ENCODE measurements at places on chromosomes 4 and X.

- DNase-seq, result no peak
Observed at GRCh38 chr4:122243785-122244184, 91.7 kb downstream of the BLTP1 start.

DNA sequence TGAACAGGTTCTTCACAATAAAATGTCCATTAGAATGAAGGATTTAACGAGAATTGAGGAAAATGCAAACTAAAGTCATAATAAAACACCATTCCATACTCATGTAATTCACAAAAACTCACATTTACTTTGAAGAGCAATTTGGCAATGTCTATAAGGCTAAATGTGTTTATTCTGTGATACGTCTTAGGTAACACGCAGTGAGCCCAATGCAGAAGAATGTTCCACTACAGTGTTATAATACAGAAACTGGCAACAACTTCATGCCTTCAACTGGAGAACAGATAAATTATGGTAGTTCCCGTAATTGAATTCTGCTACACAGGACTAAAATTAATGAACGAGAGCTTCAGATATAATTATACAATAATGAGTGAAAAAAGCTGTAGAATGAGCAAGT lies 17.4 kb downstream of the ADH5 start:
- DNase-seq, result no peak

DNA sequence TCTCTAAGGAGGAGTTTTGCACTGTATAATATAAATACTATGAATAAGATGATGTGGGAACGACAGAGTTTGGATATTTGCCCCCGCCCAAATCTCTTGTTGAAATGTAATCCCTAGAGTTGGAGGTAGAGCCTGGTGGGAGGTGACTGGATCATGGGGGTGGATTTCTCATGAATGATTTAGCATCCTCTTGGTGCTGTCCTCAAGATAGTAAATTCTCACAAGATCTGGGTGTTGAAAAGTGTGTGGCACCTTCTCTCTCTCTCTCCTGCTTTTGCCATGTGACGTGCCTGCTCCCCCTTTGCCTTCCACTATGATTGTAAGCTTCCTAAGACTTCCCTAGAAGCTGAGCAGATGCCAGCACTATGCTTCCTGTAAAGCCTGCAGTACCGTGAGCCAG lies 241.6 kb upstream of the ETNPPL start:
- no peak for DNase-seq

GRCh38 chr4:184849185-184849584 lies 23.4 kb upstream of the ACSL1 start:
- no peak for DNase-seq

- no peak for DNase-seq
Observed at GRCh38 chrX:134541906-134542305, 81.9 kb downstream of the HPRT1 start.

- DNase-seq, result no peak
Observed at GRCh38 chr4:144591401-144591800, 54.6 kb upstream of the HHIP start.

- no peak for DNase-seq
Observed at GRCh38 chr4:3851881-3852280, 85.7 kb downstream of the ADRA2C start.

- DNase-seq, result no peak
Observed at GRCh38 chr4:53183754-53184153, 182.1 kb downstream of the SCFD2 start.

DNA sequence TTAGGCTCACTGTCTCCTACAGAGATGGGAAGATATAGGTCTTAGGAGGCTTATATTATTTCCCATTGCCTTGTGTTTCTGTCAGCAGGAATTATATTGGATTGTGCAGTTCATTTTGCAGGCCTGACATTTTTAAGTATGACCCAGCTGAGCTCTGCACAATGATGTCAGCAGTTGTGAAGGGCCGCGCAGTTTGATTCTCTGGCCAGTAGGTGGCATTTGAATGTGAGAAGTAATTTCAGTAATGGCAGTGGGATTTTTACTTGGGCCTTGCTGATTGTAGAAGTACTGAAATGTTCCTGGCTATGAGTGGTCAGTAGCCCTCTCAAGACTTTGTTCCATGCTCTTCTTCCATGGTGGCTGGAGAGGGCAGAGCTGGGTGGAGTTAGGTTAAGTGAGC lies 247.2 kb upstream of the MTMR8 start:
- peak; percentile 7 for DNase-seq

DNA sequence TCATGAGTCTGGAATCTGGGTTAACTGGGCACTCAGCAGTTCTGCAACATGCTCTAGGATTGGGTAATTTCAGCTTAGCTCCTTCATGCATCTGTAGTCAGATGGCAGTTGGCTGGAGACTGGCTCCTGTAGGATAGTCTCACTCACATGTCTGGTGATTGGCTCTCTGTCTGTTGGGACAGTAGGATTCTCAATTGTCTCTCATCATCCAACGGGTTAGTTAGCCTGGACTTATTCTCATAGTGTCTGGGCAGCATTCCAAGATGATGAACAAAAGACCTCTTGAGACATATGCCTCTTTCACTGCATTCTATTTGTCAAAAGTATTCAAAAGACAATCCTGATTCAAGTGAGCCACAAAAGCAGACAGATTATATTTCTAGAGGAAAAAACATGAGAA lies 795.6 kb upstream of the GALNTL6 start:
- DNase-seq, result no peak

- DNase-seq, result peak; percentile 40
Observed at GRCh38 chr4:11424000-11424399, 4.7 kb downstream of the HS3ST1 start.

DNA sequence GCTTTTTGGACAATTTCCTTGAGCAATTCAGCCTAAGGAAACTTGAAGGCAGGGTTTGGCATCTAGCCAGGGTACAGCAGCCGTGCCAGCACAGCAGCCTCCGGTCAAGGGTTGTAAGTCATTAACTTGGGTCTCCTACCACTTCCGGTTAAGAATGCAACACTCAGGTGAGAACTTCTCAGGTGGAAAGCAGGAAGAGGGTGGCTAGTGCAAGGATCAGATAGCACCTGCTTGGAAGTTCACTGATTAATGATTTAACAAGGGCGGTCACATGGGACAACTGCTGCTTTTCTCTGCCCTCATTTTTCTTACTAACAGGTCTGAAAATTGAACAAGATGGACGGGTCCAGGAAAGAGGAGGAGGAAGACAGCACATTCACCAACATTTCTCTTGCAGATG lies 30.1 kb upstream of the SCOC start:
- DNase-seq, result no peak

All from activated CD4-positive, alpha-beta T cell treated with anti-CD3 and anti-CD28 coated beads, Interleukin-2, amount 10 ng/mL, durations not matched to agents 7 days and 5 days (primary cell).